ENCODE measurements at places on chromosomes 4 and X.

- peak; percentile 7 for DNase-seq
Observed at GRCh38 chrX:119015407-119016237, 41.2 kb downstream of the LONRF3 start.

DNA sequence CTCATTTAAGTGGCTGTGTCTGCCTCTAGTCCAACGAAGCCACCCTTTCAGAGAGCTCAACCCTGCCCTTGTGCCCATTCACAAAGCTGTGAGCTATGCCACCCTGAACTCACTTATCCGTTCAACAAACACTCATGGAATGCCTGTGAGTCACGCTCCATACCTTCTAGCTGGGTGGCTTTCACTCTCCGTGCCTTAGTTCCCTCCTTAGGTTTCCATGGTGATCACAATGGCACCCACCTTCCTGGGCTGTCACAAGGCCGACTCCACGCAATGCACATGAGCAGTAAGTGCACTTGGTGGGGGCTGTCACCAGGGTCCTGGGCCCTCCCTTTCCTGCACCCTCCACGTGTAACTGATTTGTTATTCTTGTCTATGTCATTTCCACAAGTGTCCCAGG lies 37.2 kb upstream of the PPP2R2C start:
- DNase-seq: no peak

- no peak for DNase-seq
Observed at GRCh38 chr4:173243917-173244658, 75.5 kb downstream of the GALNT7 start.

DNA sequence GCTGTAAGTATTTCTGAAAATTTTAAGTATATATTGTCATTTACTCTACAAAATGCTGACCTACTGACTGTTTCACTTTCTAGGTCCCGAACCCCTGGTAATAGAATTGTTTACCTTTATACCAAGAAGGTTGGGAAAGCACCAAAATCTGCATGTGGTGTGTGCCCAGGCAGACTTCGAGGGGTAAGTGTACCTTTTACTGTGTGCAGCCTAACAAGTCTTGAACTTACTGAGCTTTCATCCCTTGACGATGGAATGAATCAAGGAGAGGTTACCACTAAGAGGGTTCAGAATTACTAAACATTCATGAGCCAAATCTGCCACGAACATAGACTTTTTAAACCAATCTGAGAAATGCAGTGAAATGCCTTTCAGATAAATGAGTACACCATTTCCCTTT lies 1.6 kb downstream of the RPL34 start:
- peak; percentile 40 for DNase-seq

- no peak for DNase-seq
Observed at GRCh38 chr4:177064729-177065394, 244.8 kb upstream of the NEIL3 start.

- DNase-seq: no peak
Observed at GRCh38 chr4:118729287-118730286, 44.4 kb downstream of the METTL14 start.

DNA sequence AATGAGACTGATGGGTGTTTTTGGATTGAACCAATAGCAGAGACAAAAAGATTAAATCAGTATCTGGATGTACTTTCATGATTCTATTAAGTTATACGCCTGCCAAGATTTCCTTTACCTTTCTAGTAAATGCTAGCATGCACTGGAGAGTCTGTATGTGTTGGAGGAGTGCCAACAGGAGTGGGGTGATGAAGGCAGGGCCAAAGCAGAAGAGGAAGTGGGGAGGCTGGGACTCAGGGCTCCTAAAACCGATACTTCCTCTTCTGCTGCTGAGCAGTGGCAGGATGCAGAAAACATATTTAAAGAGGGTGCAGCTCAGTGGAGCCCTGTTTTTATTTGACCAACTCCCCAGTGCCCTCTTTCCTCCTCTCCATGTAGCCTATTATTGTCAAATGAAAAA lies 5.6 kb downstream of the CYSLTR1 start:
- DNase-seq: peak; percentile 14

- DNase-seq: no peak
Observed at GRCh38 chr4:142386856-142387255, 459.2 kb downstream of the INPP4B start.

DNA sequence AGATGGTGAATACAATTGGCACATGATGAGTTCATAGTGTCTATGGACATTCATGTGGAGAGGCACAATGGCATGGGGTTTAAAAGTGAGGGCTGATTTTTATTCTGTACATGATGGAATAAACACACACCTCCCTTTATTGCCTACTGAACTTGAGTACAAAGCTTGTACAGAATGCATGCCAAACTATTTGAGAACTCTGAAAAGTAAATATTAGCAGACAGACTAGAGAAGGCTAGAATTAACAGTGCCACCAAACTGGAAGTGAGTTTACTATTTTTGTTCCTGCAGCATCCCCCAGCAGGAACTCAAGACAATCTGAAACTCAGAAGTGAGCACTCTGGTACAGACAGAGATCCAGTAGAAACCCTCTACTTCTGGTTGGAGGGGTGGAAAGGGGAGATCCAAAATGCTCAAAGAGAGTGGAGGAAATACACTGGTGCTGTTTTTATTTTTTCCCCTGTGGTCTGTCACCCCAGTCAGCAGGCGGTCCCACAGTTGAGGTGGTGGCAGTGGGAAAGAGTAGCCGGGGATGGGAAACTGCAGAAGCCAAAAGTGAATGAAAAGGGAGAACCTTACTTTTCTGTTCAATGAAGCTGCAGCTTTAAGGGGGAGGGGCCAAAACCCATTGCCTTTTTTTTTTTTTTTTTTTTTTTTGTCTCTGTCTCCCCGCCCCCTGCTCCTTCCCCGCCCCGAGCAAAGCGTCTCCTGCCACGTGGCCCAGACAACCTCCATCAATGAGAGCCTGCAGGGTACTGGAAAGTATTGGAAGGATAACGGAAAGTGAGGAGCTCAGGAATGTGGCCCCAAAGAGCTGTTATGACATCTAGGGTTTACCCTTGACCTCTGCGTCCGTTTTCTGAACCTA lies 20.5 kb downstream of the AKAP4 start:
- DNase-seq: no peak

DNA sequence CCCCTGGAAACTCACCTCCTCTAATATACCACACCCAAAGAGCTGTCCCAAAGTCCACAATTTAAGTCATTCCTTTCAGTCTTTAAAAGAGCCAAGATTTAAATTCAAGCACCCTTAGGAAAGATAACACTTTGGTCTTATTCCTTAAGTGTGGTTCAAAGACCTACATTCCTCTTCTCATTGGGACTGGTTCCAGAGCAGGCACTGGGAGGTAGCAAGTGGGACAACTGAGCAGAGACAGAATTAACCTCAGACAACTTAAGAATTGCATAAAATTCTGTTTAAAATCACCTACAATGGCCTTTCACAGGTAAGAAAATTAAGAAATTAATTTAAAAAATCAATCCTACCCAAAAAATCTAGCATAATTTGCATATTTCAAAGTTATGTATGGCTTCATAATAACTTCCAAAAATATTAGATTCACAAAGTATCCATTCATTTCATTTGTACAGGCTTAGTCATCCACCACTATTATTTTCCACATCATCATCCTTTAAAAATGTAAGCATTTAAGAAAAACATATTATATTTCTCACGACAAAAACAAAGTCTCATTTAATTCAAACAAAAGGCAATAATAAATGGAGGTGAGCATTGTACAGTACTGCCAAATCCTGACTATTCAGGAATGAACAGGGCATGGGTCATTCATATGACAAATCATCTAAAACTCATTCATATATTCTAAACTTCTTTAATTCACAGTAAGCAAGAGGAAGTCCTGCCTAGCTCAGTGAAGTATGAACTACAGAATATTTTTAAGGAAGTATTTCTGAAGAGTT lies 13.6 kb downstream of the PRSS12 start:
- no peak for DNase-seq

DNA sequence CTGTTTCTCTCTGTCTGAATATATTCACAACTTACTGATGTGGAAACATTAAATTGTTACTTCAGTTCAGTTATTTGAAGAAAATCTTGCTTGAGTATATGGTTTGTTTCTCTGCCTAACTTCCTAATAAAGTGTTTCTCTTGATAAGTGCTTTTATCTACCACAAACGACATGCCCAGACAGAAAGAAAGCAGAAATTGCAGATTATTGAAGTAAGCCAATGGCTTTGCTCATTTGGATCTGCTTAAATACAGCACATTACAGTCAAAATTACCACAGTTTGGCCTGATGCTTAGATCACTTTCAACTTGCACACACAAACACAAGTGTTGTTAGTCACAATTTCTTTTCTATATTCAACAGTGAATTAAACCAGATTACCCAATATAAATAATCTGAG lies 68.0 kb downstream of the ATOH1 start:
- DNase-seq: no peak

DNA sequence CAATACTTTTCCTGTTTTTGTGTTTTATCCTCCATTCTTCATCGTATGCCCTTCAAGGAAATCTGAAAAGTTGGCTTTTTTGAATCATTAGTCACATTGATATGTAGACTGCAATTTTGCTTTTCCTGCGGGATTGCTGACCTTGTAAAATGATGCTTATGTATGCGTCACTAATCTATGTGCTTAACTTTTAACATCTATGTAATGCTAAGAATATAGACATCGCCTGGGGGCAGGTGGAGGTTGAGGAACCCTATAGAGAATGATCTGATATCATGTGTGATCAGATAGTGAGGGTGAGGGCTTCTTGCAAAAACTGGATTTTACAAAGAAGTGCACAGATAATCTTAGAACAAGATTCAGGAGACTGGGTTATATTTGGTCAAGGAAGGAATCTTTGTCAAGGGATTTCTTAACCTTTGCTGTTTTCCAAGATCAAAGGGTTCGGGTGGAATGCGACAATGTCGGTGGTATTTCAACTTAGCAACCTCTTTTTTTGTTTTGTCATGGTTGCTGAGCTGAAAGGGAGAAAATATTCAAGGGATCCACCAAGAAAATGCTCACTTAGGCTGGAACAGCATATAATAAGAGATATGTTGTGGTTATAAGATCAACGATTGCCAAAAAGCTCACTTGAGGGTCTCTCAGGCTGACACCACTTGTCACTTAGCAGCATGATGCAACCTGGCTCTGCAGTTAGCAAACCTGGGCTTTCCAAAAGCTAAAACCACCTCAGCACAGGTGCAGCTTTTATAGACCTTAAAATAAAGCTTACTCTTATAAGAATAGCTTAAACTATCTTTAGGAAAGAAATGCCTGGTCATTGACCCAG lies 70.6 kb upstream of the PUDP start:
- no peak for DNase-seq

DNA sequence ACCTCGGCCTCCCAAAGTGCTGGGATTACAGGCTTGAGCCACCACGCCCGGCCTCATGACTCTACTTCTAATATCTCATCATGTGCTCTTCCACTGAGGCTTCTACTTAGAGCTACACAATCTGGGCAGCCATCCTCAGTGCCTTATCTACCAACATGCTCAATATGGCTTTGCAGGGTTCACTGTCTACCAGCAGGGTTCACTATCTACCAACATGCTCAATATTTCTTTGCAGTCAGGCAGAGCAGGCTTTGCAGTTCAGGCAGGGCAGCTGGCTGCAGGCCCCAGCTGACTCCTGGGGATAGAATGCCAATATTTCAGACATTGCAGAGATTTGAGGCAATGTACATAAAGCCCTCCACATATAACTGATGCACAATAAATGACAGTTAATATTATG lies 47.5 kb downstream of the PKD2 start:
- no peak for DNase-seq

DNA sequence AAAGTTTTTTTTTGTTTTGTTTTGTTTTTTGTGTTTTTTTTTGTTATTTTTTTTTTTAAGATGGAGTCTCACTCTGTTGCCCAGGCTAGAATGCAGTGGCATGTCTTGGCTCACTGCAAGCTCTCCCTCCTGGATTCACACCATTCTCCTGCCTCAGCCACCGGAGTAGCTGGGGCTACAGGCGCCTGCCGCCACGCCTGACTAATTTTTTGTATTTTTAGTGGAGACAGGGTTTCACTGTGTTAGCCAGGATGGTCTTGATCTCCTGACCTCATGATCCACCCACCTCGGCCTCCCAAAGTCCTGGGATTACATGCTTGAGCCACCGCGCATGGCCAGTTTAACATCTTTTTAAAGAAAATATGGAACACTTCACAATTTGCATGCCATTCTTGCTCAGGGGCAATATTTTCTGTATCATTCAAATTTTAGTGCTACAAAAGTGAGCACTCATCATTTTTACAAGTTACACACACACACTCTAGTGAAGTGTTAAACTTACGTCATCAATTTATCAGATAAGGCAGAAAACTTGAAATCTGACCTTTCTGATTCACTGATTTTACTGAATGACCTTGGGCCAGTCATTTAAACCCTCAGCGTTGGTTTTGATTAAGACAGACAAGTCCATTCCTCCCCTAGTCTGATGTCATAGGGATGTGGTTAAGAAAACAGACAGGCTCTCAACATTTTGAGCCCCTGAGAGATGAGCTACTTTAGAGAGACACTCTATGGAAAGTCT lies 61.2 kb downstream of the TRIM2 start:
- no peak for DNase-seq

DNA sequence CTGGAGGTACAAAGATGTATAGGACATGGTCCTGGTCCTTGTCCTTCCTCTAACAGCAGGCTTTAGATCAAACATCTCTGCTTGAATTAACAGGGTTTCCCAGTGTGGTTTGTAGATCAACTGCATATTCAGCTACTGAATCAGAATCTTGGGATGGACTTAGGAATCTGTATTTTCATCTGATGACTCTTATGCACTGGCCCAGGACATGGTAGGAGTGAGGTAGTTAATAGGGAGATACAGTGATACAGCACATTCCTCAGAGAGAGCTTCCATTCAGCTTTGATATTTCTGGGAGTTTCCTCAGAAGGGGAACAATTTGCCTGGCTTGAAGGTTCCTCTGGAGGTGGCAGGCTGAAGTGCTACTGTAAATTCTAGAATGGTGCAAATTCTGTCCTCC lies 203.1 kb downstream of the LARP7 start:
- DNase-seq: no peak

- no peak for DNase-seq
Observed at GRCh38 chr4:94525993-94526728, 74.4 kb downstream of the PDLIM5 start.

- DNase-seq: no peak
Observed at GRCh38 chrX:110394651-110395050, 36.0 kb downstream of the RTL9 start.

- DNase-seq: no peak
Observed at GRCh38 chr4:119070301-119070700, 65.3 kb upstream of the MYOZ2 start.

- no peak for DNase-seq
Observed at GRCh38 chr4:169418846-169419245, 148.1 kb upstream of the SH3RF1 start.

- no peak for DNase-seq
Observed at GRCh38 chr4:16267639-16268038, 41.4 kb upstream of the TAPT1 start.

DNA sequence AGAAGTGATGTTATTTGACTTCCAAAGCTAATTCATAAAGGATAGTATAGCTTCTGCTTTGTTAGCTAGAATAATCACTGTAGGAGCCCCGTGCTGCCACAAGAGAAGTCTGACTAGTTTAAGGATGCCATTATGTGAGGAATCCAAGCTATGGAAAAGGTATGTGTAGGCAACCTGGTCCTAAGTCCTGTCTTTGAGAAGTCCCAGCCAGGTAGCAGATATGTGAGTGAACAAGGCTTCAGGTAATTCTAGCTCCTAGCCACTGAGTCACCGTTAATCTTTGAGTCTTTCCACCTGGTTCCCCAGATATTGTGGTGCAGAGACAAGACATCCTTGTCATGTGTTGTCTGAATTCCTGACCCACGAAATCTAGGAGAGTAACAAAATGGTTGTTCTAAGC lies 55.5 kb downstream of the BMP3 start:
- no peak for DNase-seq

- DNase-seq: peak; percentile 14
Observed at GRCh38 chr4:76950956-76951671, 1.6 kb downstream of the SEPTIN11 start.

- DNase-seq: no peak
Observed at GRCh38 chr4:155604718-155605626, 61.7 kb upstream of the GUCY1A1 start.
